NCI-H2029 treated with DMSO at 0.1 percent for 48 hours (cell line): ENCODE measurements at places on chromosomes 16 and 17.

GRCh38 chr16:23679274-23679985 lies 741 bp downstream of the PLK1 start:
- no peak for DNase-seq

- DNase-seq, result no peak
Observed at GRCh38 chr16:71626018-71626857, at the start of gene MARVELD3. TSS of gene MARVELD3 (plus strand) at chr16:71626184. CDS start at chr16:71626230, 46 bp downstream.

DNA sequence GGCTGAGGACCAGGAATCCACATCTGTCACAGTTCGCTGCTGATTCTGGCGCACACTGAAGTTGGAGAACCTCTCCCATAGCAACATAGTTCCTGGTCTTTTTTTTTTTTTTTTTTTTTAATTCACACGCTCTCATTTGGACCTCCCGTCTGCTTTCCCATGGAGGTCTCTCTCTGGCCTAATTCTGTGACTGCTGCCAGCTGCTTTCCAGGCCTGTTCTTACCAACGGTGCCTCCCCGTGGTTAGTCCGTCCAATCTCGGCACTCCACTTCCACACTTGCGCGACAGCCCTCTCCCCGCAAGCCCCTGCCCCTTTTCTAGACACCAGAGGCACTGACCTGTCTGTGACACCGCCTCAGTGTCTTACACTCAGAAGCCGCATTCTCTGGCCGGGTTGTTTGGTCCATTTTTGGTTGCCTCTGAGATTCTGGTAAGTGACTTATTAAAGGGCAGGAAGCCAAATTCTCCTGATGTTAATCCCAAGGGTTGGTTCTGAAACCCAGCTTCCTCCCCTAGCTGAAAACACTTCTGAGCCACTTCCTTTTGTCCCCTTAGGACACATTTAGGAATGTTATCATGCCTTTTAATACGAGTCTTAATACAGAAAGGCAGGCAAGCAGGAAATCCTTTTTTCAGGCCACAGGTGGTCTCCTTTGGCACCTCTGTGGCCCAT lies 1.1 kb upstream of the AKTIP start:
- DNase-seq, result no peak

DNA sequence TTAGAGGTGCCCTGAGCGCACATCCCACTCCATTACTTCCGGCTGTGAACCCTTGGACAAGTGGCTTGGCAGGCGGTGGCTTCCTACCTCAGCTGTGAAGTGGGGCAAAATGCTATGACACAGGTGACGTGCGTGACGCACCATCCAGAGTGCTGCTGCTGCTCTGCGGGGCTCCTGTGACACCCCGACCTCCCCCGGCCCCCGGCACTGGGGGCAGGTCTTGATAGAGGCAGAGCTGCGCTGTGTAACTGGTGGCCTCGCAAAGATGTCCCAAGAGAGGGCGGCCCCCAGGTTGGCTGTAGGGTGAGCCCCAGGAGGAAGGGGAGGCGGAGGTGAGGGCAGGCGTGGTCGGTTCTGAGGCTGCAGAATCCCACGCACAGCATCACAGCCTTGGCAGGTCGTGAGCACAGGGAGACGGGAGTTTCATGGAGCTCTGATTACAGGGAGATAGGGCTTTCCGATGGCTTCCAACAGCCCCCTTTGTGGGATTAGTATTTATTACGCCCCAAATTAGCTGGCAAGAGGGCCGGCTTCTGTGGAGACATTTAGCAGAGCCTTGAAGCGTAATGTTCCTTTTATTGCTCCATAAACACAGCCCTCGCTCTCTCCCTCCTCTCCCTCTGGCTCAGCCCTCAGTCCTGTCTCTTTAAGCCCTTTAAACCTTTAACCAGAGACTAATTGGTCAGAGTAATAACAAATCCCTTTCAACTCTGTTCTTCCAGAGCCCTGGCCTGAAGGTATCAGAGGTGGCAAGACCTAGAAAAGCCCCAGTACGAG lies 328.1 kb downstream of the C16orf95 start:
- no peak for DNase-seq

DNA sequence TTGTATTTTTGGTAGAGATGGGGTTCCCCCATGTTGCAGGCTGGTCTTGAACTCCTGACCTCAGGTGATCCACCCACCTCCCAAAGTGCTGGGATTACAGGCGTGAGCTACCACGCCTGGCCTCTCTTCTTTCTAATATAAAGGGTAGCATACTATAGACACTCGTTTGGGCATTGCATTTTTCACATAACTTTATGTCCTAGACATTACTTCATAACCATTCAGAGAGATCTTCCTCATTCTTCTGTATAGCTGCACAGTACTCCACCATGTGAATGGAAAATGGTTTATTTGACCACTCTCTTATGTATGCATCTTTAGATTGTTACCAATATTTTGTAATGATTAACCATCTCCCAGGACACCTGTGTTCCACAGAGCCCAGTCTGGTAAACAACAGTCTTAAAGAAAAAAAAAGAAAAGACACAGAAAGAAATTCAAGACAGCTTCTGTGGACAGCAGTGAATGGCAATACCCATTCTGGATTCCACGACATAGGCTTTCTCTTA lies 42.1 kb downstream of the TK2 start:
- DNase-seq, result no peak

DNA sequence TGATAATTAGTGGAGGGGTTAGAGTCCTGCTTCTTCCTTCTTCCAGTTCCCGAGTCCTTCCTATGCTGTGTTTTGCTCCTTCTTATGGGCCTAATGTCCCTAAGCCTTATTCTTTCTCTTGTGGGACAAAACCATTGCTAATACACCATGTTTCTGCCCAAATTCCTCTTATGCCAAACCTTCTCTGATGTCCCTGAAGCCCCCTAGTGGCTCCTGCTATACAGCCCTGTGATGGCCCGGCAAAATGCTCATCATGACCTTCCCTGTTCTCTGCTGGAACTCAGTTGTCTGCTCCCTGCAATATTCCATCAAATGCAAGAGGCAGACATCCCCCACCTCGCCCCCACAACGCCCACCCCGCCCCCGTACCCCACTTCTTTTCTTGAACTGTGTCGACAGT lies 171.6 kb downstream of the CDH11 start:
- DNase-seq, result no peak

GRCh38 chr17:29291163-29291752 lies 2.7 kb downstream of the NUFIP2 start:
- DNase-seq, result peak; percentile 51

- DNase-seq, result no peak
Observed at GRCh38 chr16:4319454-4320421, 3.9 kb downstream of the GLIS2 start.

GRCh38 chr17:14737984-14738651 lies 437.2 kb downstream of the HS3ST3B1 start:
- DNase-seq, result no peak

DNA sequence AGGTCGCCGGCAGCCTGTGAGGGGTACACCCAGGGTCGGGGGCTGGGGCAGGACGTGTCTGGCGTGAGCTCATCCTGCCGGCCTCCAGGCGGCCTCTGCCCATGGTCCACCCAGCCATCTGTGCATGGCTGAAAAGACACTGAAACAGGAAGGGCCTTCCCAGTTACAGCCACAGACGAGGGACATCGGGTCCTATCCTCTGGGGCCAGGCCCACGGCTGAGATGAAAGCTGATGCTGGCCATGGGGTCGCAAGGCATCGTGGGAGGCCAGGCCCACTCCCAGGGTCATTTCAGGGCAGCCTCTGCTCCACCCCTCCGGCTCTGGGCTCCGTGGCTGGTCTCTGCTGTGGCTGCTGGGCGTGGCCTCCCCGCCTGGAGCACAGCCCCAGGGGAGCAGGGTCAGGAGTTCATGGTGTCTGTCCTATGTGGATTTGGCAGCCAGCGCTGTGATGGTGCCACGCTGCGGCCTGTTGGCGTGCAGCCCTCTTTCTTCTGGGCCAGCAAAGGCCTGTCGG lies 16.6 kb upstream of the ATP6V0C start:
- no peak for DNase-seq

DNA sequence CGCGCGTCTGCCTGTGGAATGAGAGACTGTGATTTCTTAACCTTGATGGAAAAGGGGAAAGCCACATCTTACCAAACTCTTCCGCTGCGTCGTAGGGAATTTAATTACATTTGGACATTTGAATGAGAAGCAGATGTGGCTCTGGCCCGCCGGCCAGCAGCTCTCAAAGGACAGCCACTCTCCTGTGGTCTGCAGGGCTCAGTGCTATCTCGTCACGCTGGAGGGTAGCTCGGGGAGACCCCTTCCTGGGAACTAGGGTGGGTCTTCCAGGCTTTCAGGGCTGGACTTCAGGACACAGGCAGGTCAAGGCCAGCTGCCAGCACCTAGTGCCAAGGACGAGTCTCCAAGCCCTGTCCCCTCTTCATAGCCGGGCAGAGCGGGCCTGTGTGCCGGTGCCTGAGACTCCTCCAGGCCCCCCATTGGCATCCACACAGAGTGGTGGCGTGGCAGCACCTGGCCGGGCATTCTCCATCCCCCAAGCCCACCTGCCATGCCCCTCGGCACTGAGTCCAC lies 15.9 kb upstream of the TBX2 start:
- no peak for DNase-seq

DNA sequence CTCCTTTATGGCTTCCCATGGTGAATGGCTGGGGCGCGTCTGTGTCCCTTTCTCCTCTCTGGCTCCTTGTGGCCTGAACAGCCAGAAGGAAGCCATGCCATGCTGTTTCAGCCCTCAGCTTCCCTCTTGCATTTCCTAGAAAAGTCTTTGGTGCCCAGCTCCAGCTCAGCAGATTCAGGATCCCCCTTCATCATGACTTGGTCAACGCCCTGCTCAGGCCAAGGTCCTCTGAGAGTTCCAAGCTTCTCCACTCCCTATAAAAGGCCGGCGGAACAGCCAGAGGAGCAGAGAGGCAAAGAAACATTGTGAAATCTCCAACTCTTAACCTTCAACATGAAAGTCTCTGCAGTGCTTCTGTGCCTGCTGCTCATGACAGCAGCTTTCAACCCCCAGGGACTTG lies at the start of gene CCL13:
Gene CCL13 (plus strand): TSS at position 287 of the 400 bp plus-strand sequence. CDS start 47 bp downstream, at position 334.
- DNase-seq, result no peak

DNA sequence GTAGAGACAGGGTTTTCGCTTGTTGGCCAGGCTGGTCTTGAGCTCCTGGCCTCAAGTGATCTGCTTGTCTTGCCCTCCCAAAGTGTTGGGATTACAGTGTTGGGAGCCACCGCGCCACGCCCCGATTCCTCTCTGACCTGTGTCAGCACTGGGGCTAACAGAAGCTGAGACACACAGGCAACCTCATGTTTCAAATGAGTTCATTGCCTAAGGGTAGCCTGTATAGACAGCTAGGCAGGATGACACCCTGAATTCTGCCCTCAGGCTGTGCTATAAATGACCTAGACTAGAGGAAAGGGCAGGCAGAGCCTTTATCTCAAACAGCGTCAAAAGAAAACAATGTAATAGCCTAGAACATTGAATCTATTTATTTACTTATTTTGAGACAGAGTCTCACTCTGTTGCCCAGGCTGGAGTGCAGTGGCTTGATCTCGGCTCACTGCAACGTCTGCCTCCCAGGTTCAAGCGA lies 2.3 kb upstream of the CDK3 start:
- DNase-seq, result no peak

GRCh38 chr16:49092704-49093103 lies 188.9 kb downstream of the CBLN1 start:
- DNase-seq, result no peak

DNA sequence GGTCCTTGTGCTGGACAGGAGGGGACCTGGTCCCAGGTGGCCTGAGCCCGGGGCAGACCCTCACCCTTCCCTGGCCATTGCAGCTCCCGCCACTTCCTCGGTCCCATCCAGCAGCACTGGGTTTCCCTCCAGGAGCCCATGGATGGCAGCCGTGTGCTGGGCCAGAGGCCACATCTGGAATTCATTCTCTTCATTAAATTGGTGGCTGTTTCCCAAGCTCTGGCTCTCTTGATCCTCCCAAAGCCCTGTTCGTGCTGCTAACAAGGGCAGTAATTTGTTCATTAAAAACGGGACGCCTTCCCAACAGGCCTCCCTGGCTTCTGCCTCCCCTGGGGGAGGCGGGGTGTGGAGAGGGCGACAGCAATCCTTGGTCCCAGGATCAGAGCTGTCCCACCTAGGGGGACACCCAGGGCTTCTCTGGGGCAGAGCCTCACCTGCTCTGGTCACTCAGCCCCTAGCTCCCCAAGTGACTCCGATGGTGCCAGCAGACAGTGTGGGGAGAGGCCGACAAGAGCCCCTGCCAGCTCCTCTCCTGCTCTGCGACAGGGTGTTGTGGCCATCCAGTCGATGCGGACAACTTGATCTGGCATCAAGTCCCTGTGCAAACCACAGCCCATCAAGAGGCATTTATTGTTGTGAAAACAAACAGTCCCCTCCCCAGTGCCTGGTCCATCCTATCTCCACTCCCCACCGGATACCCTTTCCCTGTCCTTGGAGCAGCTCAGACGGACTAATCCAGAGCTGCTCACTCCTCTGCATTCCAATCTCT lies 44.0 kb downstream of the SDK2 start:
- no peak for DNase-seq

DNA sequence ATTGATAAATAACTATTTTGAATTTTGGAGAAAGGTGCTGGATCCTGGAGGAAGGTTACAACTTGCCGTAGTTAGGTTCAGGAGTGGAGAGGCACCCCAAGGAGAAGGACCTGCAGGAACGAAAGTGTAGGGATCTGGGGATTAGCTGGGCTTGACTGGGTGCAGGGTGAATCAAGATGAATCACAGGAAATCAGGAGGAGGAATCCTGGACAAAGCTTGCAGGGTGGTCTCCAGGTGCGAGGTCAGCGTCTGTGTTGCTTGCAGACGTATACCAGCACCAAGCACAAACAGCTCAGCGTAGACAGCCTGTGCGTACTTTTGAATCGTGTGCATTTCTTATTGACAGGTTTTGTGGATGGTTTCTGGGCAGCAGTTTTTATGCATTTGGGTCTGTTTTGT lies 144.3 kb downstream of the MSI2 start:
- DNase-seq, result no peak

DNA sequence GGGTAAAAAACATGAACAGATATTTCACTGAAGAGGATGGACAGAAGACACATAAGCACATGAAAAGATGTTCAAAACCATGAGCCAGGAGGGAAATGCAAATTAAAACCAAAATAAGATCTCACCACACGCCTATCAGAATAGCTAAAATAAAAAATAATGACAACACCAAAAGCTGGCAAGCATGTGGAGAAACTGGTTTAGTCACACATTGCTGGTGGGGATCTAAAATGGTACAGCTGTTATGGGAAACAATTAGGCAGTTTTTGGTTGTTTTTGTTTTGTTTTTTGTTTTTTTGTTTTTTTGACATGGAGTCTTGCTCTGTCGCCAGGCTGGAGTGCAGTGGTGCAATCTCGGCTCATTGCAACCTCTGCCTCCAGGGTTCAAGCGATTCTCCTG lies 44.7 kb upstream of the TEKT3 start:
- DNase-seq, result no peak

DNA sequence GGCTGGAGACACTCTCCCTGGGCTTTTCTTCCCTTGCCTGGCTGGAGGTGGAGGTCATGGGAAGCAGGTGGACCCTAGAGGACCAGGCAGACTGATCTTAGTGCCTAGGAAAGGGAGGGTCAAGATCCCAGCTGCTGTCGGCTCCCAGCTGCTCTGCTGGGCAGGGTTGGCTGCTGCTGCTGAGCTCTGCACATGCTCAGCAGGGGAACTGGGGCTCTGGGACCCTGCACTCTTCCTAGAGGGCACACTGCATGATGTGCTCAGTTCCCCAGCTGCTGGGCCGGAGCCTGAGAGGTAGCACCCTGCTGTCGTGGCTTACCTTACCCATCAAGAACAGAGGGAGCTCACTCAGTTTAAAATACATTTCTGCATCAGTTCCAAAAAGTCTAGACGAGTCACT lies 34.3 kb downstream of the VAC14 start:
- DNase-seq, result no peak
